Naive thymus-derived CD8-positive, alpha-beta T cell (primary cell): ENCODE measurements at places on chromosomes 11 and 22. TPM values are rescaled to one million over a fixed set of nuclear protein-coding genes. Genes with fewer than 3 reads are reported as not detected.
A peak's percentile ranks its signal among the peaks of the same experiment; 100 is the strongest.

C11orf54 gene
- total RNA-seq = 49.2 TPM

THAP7 gene
- 68.5 TPM for total RNA-seq

- DNase-seq = no peak
These were observed 2.1 kb downstream of the TMPRSS4 start for GRCh38 chr11:118078911-118079411.

GLYATL1 gene
- not detected for total RNA-seq

MMP12 gene
- total RNA-seq = not detected

RIMBP3C gene
- total RNA-seq = 3.5 TPM

KIRREL3 gene
- not detected for total RNA-seq

GRCh38 chr22:49462795-49463194 is 364.9 kb downstream of the BRD1 start:
- no peak for DNase-seq

DNA sequence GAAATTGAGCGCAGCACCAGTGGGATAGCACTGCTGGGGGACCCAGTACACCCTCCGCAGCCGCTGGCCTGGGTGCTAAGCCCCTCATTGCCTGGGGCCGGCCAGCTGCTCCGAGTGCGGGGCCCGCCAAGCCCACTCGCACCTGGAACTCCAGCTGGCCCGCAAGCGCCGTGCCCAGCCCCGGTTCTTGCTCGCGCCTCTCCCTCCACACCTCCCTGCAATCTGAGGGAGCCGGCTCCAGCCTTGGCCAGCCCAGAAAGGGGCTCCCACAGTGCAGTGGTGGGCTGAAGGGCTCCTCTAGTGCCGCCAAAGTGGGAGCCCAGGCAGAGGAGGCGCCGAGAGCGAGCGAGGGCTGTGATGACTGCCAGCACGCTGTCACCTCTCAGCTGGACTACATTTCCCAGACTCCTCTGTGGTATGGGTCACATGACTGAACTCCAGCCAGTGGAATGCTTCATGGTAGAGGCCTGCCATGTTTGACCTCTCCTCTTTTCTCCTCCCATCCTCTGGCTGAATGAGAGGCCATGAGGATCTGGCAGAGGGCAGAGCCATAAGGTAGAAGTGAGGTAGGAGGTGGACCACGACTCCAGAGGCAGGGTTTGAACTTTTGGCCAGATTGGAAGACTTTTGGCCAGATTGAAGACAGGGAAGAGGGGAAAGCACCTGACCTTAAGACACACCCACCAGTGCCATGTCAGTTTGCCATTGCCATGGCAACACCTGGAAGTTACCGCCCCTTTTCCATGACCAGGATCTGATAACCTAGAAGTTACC is 6.2 kb downstream of the MRGPRD start:
- DNase-seq = no peak

DNA sequence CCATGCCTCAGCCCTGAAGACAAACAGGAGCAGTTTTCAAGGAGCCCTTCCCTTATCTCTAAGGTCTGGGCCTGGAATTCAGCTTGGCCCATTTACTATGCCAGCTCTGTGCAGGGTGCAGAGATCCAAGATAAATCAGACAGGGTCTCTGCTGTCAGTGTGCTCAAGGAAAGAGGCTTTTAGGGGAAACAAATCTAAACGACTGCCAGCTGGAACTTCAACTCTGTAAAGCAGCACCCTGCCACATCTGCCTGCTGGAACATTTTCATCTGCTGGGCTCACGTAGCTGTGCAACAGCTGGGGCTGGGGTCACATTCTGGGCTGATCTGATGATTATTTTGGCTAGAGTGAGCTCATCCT is 19.8 kb upstream of the EHF start:
- no peak for DNase-seq

- DNase-seq = no peak
These were observed 32.8 kb downstream of the KCNC1 start for GRCh38 chr11:17767301-17767885.

- DNase-seq = no peak
These were observed 29.0 kb downstream of the CAPN1 start for GRCh38 chr11:65210748-65211147.

- no peak for DNase-seq
These were observed 197.8 kb downstream of the ETS1 start for GRCh38 chr11:128389461-128389976.

DNA sequence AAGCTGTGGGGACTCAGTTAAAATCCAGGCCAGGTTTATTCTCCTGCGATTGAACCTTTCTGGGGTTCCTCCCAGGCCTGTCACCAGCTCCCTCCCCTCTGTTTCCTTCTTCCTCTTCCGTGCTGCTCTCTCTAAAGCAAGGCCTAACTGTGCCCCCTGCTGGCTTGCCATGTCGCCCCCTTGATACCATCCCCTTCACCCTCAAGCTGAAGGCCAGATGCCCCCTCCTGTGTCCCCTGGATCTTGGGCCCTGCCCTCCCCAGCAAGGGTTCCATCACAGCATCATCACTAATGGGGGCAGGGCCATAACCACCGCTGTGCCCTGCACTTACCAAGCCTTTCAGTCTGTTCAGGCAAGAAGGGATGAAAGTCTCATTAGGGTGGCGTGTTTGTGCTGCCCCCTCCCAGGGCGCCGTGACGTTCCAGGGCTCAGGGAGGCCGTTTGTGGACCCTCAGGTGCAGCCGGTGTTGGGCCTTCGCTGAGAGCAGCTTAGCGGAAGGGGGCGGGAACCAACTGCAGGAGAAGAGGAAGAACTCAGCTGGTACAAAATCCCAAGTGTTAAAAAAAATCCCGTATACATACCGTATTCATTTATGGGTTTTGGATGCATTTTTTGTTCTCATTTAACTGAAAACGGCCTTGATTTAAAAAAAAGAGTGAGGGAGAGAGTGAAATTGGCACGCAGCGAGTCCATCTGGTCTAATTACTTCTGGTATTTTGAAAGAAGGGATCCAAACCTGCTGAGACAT is 69.9 kb downstream of the MPPED1 start:
- peak; percentile 26 for DNase-seq

DNA sequence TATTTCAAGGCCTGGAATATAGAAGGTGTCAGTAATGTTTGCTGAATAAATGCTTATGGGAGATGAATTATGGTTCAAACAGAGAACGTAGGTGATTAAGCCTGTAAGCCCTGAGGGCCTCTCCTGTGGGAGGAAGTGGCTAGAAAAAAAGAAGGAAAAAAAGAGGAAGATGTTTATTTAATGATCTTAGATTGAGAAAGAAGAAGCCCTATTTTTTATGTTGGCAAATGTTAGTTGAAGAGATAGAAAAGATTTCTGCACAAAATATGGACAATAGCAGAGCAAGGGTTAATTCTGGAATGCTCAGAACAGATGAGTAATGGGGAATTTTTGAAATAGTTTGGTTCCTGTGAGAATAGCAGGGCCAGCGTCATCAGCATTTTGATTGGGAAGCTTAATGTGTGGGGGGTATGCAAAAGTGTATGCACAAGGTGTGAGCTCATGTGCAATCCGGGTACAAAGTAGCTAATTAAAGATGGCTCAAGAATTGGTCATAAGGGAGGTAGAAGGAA is 95.7 kb downstream of the TEAD1 start:
- no peak for DNase-seq
